ENCODE measurements at places on chromosomes 6 and 20.

DNA sequence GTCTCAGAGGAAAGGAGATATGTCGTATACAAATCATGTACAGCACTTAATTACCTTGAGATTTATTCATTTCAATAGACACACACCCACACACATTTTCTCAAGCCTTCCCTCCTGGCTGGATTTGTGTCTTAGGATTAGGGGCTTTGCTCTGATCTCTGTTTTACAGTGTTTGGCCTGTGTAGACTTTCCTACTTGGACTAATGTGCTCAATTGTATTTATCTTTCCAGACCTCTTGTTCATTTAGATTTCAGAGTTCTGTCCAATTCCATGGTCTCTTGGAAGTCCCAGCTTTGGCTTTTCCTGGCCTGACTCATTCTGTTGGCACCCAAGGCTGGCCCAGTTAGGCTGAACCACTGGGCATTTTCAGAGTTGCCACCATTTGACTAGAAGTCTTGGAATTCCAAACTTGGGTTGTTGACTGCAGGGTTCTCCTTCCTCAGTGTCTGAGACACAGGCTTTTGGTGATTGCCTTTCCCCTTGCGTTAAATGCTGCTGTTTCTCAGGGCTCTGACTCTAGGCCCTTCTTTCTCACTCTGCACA, 8.9 kb upstream of the RFPL4B start:
- DNase-seq = no peak

- DNase-seq = no peak
These were observed 64.9 kb upstream of the PAX1 start for GRCh38 chr20:21640556-21640955.

GRCh38 chr6:35736253-35736894, 458 bp upstream of the ARMC12 start:
- DNase-seq = peak; percentile 69

GRCh38 chr6:121157906-121158305, 176.4 kb downstream of the TBC1D32 start:
- no peak for DNase-seq

GRCh38 chr6:26264547-26264946, 100.5 kb upstream of the BTN3A2 start:
- DNase-seq = no peak

DNA sequence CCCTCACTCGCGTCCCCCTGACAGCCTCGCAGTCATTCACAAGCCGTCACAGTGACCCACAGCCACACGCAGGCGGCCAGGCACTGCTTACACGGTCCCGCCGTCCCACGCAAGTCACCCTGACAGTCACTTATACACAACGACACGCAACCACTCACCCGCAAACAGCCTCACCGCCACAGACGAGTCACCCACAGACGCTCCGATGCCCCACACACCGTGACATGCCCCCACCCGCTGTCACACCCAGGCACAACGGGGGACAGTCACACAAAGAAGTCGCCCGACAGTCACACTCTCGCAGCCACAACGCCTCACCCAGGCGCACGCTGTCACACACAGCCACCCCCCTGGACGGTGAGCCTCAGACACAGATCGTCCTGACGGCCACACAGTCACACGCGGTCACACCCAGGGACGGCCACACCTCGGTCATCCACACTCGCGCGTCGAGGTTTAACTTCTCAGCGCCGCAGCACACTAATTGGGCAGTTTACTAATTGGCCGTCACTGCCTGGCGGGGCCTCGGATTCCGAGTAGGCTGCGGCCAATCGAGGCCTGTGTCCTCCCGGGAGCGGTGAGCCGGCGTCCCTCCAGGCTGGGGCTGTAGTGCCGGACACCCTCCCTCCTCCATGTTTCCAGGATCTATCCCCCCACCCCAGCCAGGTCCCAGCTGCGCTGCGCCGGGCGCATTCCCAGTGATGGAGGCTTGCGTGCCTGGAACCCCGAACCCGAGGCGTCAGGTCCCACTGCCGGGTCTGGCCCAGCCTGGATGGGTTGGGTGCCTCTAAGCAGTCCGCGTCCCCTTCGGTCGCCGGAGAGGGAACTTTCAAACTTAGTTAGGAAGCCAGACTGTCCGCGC, 790 bp downstream of the TOX2 start:
- DNase-seq = no peak

GRCh38 chr6:36333931-36334725, 2.6 kb downstream of the BNIP5 start:
- DNase-seq = no peak

DNA sequence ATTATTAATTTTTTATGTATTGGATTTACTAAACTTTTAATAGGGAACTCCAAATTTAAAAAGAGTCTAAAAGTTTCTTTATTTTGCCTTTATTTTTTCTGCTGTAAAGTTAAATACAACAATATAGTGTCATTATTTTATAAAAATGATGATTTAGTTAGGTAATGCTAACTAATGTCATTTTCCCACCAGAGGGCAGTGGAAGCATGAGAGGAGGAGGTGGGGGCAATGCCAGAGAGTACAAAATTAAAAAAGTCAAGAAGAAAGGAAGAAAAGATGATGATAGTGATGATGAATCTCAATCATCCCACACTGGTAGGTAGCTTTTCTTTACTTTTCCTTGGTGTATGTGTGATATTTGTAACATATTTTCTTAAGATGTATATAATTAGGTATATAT, 20.2 kb upstream of the FHL5 start:
- DNase-seq = no peak

DNA sequence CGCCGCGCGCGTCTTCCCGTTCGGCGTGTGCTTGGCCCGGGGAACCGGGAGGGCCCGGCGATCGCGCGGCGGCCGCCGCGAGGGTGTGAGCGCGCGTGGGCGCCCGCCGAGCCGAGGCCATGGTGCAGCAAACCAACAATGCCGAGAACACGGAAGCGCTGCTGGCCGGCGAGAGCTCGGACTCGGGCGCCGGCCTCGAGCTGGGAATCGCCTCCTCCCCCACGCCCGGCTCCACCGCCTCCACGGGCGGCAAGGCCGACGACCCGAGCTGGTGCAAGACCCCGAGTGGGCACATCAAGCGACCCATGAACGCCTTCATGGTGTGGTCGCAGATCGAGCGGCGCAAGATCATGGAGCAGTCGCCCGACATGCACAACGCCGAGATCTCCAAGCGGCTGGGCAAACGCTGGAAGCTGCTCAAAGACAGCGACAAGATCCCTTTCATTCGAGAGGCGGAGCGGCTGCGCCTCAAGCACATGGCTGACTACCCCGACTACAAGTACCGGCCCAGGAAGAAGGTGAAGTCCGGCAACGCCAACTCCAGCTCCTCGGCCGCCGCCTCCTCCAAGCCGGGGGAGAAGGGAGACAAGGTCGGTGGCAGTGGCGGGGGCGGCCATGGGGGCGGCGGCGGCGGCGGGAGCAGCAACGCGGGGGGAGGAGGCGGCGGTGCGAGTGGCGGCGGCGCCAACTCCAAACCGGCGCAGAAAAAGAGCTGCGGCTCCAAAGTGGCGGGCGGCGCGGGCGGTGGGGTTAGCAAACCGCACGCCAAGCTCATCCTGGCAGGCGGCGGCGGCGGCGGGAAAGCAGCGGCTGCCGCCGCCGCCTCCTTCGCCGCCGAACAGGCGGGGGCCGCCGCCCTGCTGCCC, 1.1 kb downstream of the SOX4 start:
- DNase-seq = no peak

DNA sequence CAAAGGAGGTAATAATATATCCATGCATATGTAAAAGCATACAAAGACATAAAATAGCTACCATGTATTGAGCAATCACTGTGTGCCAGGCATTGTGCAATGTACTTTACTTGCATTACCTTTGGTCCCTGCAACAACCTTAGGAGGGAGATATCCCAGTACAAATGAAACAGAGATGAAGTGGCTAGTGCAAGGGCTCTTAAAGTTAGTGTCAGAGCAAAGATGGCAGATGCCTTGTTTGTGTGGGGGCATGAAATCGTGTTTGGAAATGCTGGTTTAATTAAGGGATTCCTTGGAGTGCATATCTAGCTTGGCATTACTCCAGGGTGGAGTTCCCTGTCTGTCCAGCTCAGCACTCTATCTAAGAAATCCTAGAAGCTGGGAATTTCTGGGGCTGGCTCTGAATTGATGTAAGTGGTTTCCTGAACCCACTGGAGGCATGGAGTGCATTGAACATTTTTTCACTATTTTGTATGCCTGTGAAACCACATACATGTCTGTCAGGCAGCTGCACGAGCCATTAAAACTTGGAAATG, 9.8 kb downstream of the PAQR8 start:
- DNase-seq = no peak

DNA sequence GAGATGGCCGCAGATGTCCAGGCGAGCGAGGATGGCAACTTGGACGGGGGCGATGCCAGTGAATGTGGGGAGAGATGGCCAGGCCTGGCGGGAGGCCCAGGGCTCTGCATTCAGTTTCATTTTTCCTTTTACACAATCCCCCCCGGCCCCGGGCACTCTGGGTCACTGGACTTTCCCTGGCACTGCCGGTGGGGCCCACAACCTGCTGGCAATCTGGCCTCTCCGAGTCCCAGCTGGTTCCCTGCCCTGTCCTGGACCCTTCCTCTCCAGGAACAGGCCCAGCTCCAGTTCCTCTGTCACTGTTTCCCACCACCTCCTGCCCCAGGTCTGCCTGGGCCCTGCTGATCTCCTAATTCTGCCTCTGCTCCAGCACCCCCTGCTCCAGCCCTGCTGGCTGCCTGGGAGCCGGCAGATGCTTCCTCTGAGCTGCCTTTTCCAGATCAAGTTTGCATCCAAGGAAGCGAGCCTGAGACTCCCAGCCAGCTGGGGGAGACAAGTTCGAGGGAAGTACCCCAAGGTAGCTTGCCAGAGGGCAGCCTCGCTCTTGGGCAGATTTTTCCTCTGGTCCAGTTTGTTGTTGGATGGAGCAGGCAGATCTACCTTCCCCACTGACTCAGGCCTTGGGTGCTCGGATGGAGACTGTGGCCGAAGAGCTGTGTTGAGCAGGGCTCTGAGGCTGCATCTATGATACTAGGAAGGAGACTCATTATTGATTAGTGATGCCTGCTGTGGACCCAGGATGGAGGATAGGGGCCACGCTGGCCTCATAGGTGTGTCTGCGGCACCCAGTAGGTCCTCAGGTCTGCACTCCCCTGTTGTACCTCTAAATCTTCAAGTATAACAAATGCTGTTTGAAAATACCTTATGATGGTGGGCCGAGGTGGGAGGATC, 83.2 kb downstream of the CEBPB start:
- no peak for DNase-seq

DNA sequence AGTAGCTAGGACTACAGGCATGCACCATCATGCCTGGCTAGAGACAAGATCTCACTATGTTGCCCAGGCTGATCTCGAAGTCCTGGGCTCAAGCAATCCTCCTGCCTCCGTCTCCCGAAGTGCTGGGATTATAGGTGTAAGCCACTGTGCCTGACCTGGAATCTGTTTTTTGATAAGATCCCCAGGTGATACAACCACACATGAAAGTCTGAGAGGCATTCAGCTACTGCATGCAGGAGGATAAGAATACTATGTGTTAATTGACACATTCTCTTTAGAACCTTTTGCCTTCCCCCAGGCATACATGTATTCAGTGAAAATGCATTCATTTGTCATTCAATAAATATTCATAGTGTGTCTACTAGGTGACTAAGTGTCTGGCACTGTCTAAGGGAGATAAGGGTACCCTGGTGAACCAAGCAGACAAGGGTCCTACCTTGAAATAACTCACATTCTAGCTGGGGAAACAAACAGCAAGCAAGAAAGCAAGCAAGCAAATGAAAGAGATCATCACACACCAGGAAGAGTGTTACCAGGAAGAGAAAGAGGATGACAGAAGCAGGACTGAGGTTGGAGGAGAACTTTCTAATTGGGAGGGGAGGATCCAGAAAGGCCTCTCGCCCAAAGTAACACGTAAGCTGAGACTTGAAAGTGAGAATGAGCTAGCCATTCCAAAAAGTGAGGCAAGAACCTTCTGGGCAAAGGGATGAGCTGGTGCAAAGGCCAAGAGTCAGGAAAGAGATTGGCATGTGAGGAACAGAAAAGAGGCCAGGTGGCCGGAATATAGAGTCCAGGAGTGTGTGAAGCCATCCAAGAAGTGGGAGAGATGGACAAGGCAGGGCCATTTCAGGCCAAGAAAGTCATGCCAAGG, 6.5 kb downstream of the GFOD1 start:
- DNase-seq = no peak

- DNase-seq = no peak
These were observed 59.7 kb upstream of the SNX9 start for GRCh38 chr6:157763129-157763903.

GRCh38 chr20:19668418-19668817, 89.6 kb upstream of the RIN2 start:
- no peak for DNase-seq

DNA sequence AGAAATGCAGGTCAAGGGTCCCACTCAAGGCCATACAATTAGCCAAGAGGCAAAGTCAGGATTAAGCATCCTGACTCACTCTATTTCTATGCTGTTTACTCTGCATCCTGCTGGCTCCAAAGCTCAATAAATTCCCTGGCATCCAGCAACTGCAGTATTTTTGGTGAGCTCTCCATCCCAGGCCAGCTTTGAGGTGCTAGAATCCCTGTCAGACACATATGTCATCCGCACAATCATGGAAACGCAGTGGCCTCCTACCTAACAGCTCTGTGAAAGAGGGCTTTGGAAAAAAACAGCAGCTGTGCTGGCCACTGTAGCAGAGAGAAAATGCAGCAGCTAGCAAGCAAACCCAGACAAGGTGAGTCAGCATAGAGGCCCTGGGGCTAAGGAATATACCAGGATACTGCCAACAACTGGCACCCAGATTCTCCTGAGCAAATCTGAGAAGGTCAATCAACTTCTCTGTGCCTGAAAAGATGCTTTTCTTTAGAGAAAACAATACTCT, 58.4 kb downstream of the ANKEF1 start:
- DNase-seq = no peak

GRCh38 chr20:3744806-3745685, 12.6 kb downstream of the HSPA12B start:
- no peak for DNase-seq

DNA sequence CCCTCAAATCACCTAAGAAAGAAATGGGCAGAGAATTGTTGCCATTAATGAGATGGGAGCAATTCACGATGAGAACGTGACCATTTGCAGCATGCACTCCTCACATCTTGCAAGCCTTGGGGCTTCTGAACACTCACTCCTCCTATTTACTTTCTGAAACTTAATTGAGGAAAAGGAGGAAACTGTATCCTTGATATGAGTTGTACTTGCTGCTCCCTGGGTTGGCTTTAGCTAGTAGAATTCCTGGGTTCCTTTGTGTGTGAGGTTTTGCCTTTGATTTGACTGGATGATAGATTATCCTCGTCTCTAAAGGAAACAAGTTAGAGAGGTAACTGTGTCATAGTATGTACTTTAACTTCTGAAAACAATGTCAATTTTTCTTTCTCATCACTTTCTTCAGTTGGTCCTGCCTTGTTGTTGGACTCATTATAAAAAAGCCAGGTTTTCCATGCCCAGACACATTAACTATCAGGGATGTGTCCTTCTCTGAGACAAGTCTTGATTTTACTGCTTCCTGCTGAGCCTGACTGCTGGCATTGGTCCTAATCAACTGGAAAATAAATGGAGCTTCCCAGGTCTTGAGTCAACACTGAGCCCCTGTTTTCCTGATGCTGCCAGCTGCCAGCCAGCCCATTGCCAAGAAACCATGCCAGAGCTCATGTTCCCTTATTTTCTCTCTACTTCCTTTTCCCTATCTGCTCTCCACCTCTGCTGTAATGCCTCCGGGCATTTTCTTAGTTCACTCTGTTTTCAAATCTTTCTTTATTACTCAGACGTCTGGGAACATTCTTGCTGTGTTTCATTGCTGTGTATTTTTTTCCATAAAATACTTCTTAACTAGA, 6.0 kb upstream of the MRAP2 start:
- no peak for DNase-seq

All from GM19239 (cell line).